Mucosa of descending colon (tissue), 3 donors: ENCODE measurements at places on chromosomes 4 and X. TPM values are rescaled to one million over a fixed set of nuclear protein-coding genes. Genes with fewer than 3 reads are reported as not detected.
A peak's percentile ranks its signal among the peaks of the same experiment; 100 is the strongest.

STARD8 gene
- total RNA-seq = 4.5 TPM

ADGRG4 gene
- 0.03 TPM for total RNA-seq

PTCHD1 gene
- 16.0 TPM for total RNA-seq

- no peak for DNase-seq
Measured at GRCh38 chr4:154435895-154436294, 55.7 kb downstream of the DCHS2 start.

DNA sequence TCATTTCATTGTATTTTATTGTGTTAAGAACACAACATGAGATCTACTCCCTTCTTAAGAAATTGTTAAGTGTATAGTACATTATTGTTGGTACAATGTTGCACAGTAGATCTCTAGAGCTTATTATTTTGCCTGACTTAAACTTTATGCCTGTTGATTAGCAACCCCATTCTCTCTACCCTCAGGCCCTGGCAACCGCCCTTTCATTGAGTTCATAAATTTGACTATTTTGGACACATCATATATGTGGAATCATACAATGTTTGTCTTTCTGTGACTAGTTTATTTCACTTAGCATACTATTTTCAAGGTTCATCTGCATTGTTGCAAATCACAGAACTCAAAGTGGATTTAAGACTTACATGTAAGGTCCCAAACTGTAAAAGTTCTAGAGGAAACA is 222.1 kb downstream of the IL15 start:
- DNase-seq = no peak

DNA sequence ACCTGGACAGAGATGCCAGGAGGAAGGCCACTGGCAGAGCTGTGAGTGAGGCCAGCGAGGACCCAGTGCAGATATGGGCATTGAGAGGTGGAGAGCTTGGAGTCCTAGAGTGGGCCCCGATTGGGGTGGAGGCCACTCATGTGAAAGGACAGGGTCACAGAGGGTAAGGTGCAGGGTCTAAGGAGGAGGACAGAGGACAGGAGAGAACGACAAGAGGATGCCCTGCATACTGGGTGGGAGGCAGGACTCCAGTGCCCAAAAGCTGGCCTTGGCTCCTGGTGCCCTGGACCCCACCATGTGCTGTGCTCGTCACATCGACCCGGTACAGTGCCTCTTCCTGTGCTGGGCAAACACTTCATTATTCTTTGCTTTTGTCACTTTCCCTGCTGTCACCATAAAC is 66.7 kb downstream of the NAT8L start:
- no peak for DNase-seq

DNA sequence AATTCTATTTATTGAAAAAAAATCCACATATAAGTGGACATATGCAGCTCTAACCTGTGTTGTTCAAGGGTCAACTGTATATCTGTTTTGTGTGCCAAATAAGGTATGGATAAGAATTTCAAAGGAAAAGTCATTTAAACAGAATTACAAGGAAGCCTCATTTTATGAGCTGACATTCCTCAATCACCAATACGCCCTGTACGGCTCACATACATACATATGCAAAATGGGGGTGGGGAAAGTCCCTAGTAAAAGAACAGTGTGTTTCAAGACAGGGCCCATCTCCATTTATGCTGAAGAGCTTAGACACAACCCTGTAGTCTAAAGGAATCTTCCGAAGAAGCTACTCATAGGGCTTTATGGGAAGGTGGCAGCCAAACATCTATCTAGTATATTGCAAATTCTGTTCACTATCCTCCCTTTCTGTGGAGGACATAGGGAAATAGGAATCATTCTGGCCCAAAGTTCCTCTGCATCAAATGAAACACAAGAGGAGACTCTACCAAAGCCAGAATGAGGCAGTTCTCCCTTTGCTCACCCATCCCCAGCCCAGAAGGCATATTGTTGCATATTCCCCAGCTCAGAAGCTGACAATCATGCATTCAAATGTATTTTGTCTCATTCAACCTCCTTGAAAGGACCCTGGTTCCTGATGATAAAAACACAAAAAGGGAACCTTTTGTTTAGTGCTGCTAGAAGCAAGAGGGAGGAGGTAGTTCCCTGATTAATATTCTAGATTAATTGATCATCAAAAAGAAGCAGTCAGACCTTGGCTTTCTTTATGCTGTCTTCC is 13.7 kb upstream of the ZBTB33 start:
- DNase-seq = no peak

- DNase-seq = no peak
Measured at GRCh38 chr4:167767281-167767680, 325.1 kb upstream of the ANXA10 start.

DNA sequence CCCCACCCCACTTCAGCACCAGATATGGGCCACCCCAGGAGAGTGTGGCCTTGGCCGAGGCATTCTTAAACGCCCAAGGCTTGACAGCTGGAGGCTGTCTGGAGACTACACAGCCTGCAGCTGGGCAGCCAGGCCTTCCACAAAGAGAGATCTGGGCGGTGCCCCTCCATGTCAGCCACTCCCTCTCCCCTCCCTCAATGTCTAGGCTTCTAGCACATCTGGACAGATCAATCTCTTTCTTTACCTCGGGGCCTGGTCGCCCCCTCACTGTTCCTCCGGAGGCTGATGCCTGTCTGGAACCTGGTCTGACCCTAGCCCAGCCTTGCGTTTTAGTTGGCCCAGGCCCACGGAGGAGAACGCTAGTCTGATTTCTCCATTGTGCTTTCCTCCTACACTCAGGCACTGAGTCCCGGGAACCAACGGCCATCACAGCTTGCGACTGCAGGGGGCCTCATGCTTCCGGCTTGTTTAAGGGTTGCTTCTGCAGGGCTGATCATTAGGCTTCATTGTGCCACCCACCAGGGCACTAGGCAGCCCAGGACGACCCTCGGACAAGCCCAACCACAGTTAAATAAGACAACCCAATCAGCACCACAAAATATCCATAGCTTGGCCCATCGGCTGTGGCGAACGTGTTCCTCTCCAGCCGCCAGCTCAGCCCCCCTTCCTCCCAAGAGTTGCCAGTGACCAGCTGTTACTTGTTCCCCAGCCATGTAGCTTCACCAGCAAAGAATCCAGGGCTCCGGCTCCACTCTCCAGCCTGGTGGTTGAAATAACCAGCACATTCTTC is 200.6 kb downstream of the BCOR start:
- no peak for DNase-seq

GRCh38 chrX:39502486-39502885 is 595.3 kb downstream of the BCOR start:
- DNase-seq = no peak

- DNase-seq = no peak
Measured at GRCh38 chr4:44162538-44163270, 285.9 kb downstream of the KCTD8 start.

GRCh38 chr4:97216046-97216445 is 927.2 kb downstream of the STPG2 start:
- no peak for DNase-seq

DNA sequence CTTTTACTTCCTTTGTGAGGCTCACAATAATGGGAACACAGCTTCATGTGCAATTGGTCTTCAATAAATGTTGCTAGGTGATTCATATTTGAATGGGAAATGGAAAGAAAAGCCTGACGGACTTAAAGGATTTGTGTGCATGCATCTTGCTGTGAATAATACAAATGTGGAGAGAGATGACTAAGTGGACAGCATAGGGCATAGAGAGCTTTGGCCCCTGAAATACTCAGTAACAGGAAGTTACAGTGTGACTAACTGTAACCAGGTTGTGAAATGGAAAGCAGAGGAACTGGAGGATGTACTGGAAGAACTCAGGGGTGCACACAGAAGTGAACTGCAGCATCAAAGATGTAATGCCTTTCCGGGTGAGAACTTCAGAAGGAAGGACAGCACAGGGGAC is 206.7 kb downstream of the MGST2 start:
- no peak for DNase-seq

DNA sequence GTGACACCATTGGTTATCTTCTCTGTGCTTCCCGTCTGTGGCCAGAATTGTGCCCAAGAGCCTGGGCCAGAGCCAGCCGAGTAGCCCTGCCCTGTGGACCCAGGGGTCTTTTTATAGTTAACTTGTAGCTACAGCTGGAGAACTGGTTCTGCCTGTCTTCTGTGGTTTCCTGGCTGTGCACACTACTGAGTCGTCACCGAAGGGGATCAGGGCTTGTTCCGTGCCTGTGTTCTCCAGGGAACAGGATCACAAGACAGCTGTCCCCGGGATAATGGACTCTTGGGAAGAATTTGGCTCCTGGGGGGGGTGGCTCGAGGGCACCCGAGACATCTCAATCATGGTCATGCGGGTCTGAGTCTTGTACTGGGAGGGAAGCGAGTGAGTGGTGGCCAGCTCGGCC is 22.1 kb upstream of the OPN1LW start:
- DNase-seq = no peak

DNA sequence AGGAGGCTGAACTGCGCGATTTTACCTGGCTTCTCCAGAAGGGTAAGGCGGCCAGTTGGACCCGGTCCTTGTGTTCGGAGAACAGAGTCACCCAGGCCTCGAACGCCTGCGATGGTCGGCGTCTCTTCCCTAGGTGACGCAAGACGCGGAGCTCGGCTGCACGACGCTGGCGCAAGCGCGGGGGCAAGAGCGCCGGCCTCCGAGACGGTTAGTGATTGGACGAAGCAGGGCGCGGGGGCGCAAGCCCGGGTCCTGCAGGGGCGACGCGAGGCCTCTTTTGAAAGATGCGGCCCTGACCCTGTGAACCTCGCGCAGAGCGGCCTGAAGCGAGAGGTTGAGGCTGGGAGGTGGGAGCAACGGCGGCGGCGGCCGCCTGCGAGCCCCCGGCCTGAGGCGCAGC is 428 bp downstream of the ADAD1 start:
- no peak for DNase-seq

DNA sequence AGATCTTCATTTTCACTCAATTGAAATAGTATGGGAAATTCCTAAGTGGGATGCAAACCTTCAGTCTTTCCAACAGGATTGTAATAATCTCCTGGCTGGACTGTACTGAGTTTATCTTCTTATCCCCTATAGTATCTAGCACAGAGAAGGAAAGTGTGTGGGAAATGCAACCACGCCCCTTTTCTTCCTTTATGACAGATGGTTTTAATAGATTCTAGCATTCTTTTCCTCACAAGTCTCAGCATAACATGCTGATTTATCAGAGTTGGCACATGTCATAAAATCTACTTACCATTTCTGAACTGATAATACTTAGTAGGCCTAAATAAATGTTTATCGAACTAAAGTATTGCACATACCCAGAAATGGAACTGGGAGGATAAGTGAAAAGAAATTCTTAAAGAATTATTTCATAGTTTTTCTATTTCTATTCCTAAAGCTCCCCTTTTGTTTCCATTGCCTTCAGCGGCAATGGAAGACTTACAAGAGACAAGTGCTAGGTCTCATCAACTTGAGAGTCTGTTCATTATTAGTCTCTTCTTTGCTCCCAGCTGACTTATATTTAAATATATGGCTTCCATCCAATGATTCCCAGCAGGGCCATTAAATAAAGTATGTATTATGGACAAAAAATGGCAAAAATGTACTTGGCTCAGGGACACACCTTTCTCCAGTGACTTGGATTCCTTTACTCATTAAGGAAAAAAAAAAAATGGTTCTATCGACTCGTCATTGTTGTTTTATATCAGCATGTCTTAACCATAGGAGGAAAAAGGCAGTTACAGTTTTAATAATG is 484.5 kb downstream of the IL1RAPL1 start:
- DNase-seq = no peak

GRCh38 chrX:74540635-74541249 is 73.7 kb downstream of the RLIM start:
- DNase-seq = no peak

DNA sequence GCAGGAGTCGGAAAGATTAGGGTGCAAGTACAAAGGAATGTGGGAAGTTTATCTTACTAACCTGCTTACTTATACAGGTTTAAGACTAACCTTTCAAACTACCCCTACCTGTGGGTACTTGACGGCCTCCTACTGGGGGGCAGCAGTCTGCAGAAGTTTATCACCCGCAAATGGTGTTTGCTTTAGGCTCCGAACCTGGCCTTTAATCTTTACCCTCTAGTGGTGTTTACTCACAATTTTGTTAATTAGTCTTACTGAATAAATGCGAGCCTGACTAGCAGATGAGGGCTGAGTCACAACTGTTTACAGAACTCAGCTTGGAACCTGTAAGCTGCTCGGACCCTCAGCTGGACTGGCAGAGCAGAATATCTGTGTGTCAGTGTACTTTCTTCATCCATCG is 204.2 kb upstream of the GPRIN3 start:
- no peak for DNase-seq

GRCh38 chr4:140777386-140777785 is 21.2 kb upstream of the TBC1D9 start:
- no peak for DNase-seq

GRCh38 chr4:14022456-14022855 is 394.9 kb upstream of the BOD1L1 start:
- no peak for DNase-seq

DNA sequence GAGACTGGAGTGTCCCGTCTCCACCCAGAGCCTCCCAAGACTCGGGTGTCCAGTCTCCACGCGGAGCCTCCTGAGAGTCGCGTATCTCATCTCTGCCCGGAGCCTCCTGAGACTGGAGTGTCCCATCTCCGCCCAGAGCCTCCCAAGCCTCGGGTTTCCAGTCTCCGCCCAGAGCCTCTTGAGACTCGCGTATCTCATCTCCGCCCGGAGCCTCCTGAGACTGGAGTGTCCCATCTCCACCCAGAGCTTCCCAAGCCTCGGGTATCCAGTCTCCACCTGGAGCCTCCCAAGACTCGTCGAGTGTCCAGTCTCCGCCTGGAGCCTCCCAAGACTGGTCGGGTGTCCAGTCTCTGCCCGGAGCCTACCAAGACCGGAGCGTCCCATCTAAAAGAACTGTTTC is 2.3 kb downstream of the FAM47C start:
- peak; percentile 29 for DNase-seq

- no peak for DNase-seq
Measured at GRCh38 chr4:70531981-70532380, 13.6 kb downstream of the AMTN start.

- no peak for DNase-seq
Measured at GRCh38 chr4:124913237-124913636, 200.7 kb upstream of the ANKRD50 start.

DNA sequence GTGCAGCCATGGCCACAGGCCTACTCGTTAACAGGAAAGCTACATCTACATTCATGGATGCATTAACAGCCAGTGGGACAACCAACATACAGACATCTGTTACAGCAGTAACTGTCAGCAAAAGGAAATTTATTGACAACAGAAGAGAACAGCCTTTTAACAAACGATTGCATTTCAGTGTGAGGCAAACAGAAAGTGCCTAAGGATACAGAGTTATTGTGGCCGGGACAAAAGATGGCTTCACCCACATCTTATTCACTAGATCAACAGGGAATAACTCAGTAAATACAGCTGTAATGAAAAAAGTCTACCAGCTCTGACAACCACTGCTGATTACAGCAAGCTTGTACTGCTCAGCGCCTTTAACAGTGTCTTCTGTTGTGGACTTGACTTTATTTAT is 61.5 kb upstream of the TBL1X start:
- DNase-seq = no peak

GRCh38 chrX:34112459-34112858 is 19.7 kb downstream of the FAM47A start:
- no peak for DNase-seq
